Lung (tissue), 17 donors: ENCODE measurements at places on chromosomes 2 and 18.
A peak's percentile ranks its signal among the peaks of the same experiment; 100 is the strongest.

GRCh38 chr18:59649591-59649990 lies 47.6 kb downstream of the CCBE1 start:
- no peak for DNase-seq

- no peak for DNase-seq
Observed at GRCh38 chr2:239805043-239805329, 220.2 kb downstream of the NDUFA10 start.

- DNase-seq, result no peak
Observed at GRCh38 chr2:190514676-190515075, 19.8 kb downstream of the NEMP2 start.

- DNase-seq, result peak; percentile 78
Observed at GRCh38 chr2:16756831-16757644, 91.4 kb upstream of the CYRIA start.

DNA sequence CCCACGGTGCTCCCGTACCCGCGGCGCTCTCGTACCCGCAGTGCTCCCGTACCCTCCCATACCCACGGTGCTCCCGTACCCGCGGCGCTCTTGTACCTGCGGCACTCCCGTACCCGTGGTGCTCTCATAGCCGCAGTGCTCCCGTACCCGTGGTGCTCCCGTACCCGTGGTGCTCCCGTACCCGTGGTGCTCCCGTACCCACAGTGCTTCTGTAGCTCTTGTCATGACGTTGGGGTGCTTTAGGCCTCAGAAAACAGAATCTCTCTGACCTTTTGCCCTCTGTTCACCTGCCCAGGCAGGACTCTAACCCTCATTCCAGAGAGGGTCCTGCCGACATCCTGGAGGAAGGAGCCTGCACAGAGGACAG lies 35.3 kb downstream of the SLC66A2 start:
- no peak for DNase-seq

DNA sequence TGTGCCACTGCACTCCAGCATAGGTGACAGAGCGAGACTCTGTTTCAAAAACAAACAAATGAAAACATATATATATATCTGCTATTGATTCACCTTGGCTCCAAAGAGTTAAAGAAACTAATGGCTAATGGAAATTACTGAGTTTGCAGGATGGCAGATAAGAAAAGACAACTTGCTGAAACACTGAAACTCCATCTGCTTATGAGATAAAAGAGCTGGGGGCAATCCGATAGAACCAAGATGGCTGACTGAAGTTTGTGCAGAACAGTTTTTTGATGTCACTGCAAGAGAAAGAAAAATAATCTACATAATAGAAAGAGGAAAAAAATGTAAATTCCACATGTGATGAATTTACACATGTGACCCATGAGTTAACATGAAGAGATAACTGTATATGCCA lies 88.2 kb downstream of the LRATD1 start:
- DNase-seq, result no peak

DNA sequence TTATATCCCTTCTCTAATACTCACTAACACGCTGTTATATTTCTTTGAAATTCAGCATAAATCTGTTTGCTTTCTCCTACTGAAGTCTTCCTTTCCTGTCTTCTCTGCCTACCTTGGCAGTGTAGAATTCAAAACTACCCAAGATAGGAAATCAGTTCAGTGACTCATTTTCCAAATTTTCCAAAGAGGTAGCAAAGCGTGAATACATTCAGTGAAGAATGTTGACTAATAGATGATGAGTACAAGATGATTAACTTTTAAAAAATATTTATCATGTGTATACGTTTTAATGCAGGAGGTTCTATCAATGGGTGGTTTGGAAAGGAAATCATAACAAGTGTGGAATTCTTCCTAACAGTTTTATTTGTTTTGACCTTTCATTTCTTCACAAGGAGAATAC lies 201.9 kb upstream of the SLC8A1 start:
- no peak for DNase-seq
